ENCODE measurements at places on chromosomes 5 and 9.
A peak's percentile ranks its signal among the peaks of the same experiment; 100 is the strongest.

DNA sequence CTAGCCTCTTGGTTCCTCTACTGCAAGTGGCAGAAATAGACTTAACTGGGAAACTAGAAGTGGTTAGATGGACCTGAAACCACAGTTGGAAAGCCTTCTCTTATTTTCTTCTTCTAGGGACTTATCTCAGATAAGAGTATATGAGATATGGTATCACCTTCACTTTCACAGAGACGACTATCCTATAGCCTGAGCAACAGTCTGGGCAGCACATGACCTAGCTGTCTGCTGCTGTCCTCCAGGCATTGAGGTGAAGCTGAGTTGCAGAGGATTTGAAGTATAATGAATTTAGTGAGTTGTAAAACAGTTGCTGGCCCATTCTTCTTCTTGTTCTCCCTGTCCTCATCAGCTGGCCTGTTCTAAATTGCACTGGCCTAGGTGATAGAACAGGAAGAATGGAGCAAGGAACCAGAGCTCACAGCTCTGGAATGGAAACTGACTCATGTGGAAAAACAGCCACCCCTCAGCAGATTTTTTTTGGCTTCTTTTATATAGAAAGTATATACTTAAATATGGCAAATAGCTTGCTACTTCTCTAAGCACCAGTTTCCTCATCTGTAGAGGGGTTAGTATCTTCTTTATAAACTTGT is 27.8 kb downstream of the RECK start:
- no peak for DNase-seq

GRCh38 chr9:133323991-133324703 is 11.8 kb downstream of the SURF6 start:
- DNase-seq = no peak

- DNase-seq = no peak
Observed at GRCh38 chr5:1052641-1053390, 44.2 kb downstream of the NKD2 start.

DNA sequence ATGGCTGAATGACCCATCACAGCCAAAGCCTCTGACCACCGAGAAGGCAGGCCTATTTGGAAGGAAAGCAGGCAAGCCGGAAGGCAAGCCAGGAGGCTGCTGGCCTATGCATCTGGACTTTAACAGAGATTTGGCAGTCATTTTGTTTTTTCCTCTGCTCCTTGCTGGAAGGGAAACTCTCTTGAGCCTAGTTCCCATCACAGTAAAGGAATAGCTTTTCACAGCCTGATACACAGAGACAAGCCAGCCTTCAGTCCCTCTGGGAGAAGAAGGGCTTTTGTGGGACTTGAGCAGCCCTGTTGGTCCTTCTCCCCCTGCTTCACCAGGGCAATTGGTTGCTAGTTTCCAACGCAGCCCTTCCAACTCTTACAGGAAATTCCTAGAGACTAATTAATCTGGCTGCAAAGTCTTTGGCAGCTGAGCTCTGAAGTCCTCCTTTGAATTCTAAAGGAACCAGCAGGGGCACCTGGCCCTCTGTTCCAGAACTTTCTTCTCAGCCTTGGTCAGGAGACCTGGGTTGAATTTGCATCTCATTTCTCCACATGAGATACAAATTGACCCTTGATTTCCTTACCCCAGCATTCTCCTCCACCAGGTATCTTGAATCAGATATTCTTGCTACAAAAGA is 157.3 kb upstream of the EPB41L4A start:
- no peak for DNase-seq

DNA sequence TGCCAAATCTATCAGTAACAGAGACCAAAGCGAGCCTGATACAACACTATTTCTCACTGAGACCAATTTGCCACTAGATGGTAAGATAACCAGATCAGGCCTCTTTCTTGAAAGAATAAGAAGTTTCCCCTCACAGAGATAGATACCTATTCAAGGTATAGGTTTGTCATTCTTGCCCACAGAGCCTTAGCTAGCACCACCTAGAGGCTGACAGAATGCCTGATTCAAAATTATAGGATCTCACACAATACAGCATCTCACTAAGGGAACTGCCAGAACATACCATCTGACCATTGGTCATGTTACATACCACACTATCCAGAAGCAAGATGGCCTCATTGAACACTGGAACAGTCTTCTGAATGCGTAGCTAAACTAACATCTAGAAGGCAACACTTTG is 166.6 kb upstream of the HCN1 start:
- DNase-seq = no peak

GRCh38 chr9:133226219-133227171 is 17.4 kb upstream of the OBP2B start:
- no peak for DNase-seq

DNA sequence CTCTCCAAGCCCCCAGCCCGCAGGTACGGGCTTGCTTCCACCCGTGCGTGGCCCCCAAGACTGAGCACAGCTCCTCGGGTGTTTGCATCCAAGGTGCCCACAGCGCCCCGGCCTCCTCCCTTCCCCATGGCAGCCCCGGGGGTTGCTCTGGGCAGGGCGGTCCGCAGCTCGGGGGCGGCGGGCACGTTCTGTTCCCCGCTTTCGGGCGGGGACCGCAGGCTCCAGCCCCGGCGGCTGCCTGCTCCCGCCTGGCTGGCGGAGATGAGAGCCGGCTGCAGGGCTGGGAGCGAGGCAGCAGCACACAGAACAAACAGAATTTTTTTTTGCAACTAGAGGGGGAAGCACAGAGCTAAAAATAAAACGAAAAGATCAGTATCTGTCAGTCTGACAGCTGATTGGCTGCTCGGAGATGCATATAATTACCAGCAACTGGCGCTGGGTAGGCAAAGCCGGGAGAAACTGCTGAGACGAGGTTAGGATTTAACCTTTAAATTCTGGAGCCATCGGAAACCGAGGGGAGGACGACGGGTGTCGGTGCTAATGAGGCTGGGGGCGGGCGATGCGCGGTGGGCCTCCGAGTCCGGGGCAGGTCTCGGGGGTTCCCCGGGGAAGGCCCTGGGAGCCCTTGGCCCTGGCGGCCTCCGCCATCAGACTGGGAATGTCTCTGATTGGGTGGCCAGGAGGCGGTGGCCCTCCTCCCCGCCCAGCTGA is 142.7 kb upstream of the IER5L start:
- peak; percentile 53 for DNase-seq

DNA sequence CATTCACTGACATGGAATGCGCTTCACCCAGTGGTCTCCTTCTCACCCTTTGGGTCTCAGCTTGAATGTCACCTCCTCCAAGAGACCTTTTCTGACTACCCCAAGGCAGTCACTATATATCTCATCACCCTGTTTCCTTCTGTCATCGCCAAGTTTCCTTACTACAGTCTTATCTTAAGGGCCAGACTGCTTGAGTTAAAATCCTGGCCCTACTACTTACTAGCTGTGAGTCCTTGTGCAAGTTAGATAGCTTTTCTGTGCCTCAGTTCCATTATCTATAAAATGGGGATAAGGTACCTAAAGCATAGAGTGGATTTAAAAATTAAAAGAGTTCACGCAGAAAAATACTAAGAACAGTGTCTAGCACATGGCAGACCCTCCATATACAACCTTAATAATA is 132.4 kb downstream of the GABBR2 start:
- DNase-seq = no peak

DNA sequence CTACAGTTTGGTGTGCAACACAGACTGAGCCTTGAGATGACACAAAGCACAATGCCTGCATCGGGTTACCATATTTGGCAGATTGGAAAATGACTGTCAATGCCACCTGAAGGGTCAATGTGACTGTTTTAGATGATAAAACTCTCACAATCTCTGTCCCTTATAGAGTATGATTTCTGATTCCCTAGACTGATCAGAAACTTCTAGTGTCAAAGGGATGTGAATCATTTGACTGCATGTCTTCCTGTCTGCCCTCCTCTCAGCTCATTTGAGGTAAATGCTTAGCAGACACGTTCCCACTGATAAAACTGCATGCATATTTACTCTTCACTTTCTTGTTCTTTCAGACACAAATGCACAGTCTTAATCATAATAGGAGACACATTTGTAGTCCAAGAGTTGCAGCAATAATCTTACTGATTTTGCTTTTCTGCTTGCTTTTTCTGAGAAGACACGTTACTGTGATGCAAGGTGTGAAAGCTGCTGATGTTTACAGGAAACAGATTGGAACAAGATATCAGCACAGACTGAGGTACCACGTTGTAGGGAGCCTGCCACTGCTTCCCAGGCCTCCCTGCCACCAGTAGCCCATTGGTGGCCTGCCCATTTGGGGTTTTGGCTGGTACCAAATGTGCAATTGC is 77.8 kb downstream of the GCNT4 start:
- DNase-seq = no peak

DNA sequence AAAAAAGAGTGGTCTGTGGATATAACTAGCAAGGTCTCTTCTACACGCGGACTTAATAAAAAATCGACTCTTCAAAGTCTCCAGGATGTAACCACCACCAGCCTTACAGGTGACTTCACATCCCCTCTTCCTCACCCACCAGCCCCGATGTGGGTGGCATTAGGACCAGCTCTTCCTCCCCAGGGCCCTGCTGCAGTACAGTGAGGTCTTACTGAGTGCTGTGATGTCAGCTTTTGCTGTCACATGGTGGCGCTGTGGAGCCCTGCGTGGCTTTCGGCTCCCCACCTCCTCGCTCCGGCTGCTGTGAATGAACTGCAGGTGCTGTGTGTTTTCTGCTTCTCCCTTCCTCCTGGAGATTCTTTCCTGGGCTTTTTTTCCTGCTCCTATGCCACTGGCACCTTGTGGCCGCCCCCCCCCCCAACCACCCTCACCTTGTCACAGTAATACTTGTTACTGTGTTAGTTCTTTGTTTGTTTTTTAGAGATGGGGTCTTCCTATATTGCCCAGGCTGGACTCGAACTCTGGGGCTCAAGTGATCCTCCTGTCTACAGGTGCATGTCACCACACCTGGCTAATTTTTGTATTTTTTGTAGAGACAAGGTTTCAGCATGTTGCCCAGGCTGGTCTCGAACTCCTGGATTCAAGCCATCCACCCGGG is 15.8 kb upstream of the RAPGEF1 start:
- DNase-seq = peak; percentile 91

DNA sequence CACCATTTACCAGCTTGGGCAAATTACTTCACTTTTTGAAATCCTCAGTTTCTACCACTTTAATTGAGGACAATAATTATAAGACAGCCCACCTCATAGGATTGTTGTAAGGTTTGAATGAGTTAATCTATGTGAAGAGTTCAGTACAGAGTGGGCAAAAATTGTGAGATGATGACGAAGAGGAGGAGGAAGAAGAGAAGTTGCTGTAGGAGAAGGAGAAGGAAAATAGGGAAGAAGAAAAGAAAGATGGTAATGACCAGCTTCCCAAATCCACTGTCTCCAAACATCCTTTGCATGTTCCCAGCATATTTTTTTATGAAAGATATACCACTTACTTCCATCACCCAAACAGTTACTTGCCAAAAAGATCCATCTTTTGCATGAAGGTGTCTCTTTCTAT is 291.2 kb downstream of the EBF1 start:
- DNase-seq = no peak

DNA sequence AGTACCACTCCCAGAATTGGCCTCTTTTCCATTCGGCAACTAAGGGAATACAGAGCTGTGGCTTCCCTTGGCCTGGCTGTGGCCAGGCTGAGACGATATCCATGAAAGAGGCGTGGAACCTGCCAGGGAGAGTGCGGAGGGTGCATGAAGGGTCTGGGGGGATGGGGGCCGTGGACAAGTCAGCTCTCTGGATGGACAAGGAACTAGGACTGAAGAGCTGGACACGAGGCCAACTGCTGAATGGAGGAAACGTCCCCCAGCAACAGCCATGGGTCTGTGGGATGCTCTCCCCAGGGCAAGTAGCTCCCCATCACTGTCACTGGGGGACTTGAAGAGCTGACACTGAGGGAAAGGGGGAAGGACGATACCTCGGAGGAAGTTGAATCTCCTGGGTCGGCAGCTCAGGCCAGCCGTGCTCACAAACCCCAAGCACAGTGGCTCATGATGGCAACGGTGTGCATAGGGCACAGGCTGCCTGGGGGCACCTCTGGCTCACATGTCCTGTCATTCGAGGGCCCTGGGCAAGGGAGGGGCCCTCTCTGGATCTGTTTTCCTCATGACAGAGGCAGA is 4.1 kb upstream of the OLFM1 start:
- no peak for DNase-seq

- DNase-seq = no peak
Observed at GRCh38 chr5:125263356-125263755, 516.9 kb upstream of the ZNF608 start.

DNA sequence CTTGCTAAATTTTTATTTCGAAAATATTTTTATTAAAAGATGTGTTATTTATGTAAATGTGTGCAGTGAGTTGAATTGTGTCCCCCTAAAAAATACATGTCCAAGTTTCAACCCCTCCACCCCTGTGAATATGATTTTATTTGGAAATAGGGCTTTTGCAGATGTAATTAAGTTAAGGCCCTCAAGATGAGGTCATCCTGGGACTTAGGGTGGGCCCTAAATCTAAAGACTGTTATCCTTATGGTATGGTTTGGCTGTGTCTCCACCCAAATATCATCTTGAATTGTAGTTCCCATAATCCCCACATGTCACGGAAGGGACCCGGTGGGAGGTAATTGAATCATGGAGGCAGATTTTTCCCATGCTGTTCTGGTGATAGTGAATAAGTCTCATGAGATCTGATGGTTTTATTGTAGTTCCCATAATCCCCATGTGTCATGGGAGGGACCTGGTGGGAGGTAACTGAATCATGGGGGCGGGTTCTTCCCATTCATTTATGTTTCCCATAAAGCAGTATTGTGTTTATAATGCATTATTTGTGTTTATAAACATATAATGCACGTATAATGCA is 1.5 kb upstream of the TMED7 start:
- no peak for DNase-seq

GRCh38 chr9:116149844-116150243 is 3.7 kb upstream of the PAPPA start:
- no peak for DNase-seq

GRCh38 chr5:176625512-176625911 is 4.8 kb downstream of the SNCB start:
- DNase-seq = no peak

DNA sequence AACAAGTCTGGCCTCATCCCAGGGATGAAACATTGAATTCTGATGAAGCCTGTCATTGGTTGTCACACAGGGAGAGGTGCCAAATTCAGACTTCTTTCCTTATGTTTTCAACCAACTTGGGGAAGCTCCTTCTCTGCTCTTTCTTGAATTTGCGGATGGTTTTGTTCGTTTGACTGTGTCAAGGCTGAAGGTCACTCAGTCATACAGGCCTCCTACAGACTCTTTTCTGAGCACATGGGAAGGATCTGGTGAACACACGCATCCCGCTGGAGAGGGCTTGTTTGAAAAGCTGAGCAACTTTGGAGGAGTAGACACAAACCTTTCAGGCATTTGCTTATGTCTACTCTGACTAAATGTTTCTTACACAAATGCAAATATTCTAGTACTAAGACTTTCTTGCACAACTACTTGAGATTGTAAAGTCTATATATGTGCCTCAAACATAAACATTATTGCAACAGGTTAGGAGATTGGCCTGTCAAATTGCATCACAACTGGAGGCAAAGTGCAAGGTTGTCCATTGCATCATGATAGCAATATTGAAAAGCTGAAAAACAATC is 151.5 kb upstream of the NR3C1 start:
- no peak for DNase-seq
